Tongue (tissue), 3 donors: ENCODE measurements at places on chromosomes 4 and X. TPM values are rescaled to one million over a fixed set of nuclear protein-coding genes. Genes with fewer than 3 reads are reported as not detected.

C4orf36 gene
- total RNA-seq, result 1.7 TPM

PPP1R2C gene
- total RNA-seq, result not detected

SYP gene
- 1.1 TPM for total RNA-seq

MFAP3L gene
- 4.1 TPM for total RNA-seq

ADH7 gene
- total RNA-seq, result 12.1 TPM

PPP4R3C gene
- not detected for total RNA-seq

SERTM2 gene
- 7.9 TPM for total RNA-seq
